T follicular helper cell (primary cell): ENCODE measurements at places on chromosomes 1 and 21.

GRCh38 chr1:6601049-6601922 lies 1.4 kb downstream of the KLHL21 start:
- peak; percentile 65 for DNase-seq

DNA sequence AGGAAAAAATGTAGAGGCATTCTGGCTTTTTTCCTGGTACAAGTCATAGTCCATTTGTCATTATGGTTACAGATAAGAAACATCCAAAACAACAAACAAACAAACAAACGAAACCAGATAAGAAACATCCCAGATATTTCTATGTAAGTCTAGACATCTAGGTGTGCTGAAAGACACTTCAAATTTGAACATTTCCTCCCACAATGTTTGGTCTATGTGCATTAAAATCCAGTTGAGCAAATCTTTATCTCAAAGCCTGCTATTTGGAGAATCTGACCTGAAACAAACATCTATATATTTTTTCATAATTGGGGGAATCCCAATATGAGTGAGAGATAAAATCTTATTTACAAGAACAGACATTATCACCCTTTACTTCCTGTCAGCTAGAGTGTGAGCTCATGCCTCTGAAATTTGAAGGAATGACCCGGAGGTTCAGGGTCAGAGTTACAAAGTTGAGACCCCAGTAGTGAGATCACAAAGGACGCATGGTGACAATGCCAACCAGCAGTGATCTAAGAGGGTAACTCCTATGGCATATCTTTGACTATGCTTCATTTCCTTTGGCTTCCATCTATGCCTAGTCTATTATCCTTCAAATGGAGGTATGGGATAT lies 182.9 kb upstream of the ATP1B1 start:
- no peak for DNase-seq

GRCh38 chr1:45668526-45668925 lies 17.8 kb downstream of the GPBP1L1 start:
- no peak for DNase-seq

DNA sequence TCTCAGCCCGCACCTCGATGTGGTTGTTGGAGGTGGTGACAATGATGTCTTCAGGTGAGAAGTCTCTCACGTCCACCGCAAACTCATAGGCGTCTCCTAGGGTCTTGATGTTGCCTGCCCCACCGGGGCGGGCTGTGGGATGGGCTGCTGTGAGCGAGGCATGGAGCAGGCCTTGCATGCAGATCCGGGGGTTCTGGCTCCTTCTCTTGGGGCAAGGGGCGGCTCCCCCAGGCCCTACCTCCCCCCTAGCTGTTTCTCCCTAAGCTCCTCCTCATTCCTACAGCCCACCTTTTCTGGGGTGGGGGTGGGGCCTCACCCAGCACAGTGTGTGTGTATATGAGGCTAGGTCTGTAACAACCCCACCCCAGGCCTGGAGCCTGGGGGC lies 775 bp downstream of the HSPB7 start:
- no peak for DNase-seq

DNA sequence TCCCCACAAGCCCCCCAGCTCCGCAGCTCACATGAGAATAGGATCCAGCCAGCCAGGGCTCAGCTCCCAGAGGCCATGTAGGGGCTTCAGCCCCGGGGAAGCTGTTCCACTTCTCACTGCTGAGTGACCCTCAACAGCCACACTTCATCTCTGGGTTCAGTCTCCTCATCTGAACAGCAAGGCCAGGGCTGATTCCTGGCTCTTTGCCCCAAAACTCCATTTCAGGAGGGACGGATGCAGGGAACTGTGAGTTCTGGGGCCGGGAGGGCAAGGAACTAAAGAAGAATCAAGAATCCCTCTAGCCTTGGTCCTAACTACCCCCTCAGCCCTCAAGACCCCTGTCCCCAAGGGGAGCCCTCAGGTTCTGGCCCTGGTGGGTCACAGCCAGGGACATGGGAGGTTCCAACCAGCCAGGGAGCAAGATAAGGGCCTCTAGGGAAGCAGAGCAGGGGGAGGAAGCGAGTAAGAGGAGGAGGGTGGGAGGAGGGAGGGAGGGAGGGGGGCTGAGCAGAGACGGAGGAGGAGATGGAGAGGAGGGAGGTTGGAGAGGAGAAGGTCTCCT lies 13.1 kb downstream of the SDC3 start:
- DNase-seq, result no peak

- DNase-seq, result no peak
Measured at GRCh38 chr1:212329105-212329504, 43.9 kb downstream of the PPP2R5A start.

DNA sequence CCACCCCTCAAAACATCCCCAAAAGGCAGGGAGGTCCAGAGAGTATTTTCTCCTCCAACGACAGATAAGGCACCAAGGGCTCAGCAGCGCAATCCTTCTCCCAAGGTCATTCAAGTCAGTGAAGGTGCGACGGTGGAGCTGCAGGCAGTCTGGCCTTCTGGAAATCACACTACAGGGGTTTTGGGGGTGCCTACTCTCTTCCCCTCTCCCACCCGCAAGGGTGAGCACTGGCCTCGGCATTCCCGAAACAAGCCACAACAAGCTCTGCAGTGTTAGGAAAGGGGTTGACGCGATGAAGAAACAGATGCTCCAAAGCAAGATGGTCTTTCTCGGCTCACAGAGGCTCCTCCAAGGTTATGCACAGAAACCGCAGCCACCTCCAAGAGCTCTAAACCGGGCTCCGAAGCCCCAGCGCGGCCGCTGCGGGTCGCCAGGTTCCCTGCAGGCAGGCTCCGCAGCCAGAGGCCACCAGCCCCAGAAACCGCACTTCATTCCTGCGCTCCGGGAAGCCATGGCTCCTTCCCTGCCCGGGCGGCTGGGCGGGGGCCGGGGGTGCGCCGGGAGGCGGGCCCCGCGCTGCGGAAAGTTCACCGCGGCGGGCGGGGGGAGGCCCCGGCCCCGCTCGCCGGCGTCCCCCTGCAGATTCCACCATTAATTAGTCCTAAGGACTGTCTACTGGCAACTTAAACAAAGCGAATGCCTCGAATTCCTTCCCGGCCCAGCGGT lies 1.1 kb downstream of the LUZP1 start:
- DNase-seq, result peak; percentile 32

- no peak for DNase-seq
Measured at GRCh38 chr1:207883660-207884250, 27.2 kb downstream of the CD34 start.

DNA sequence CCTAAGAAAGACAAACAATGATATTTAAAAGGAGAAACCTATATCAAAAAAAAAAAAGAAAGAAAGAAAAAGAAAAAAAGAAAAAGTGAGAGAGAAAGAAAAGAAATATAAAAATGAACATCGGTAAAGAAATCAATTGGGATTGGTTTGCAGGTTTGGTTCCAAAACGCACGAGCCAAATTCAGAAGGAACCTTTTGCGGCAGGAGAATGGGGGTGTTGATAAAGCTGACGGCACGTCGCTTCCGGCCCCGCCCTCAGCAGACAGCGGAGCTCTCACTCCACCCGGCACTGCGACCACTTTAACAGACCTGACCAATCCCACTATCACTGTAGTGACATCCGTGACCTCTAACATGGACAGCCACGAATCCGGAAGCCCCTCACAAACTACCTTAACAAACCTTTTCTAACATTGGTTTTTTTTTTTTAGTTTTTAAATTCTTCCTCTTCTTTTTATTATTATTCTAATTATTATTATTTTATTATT lies 11.7 kb downstream of the LHX9 start:
- DNase-seq, result no peak

DNA sequence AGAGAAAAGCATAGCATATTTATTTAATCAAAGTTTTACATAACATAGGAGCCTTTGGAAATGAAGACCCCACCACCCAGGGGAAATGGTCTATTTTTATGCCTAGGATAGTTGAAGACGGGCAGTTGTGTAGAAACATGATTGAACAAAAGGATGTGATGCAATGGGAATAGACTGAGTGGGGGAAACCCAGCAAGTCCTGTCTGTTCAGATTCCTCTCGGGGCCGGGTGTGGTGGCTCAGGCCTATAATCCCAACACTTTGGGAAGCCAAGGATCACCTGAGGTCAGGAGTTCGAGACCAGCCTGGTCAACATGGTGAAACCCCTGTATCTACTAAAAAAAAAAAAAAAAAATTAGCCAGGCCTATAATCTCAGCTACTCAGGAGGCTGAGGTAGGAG lies 298.3 kb downstream of the MATN1 start:
- DNase-seq, result no peak

DNA sequence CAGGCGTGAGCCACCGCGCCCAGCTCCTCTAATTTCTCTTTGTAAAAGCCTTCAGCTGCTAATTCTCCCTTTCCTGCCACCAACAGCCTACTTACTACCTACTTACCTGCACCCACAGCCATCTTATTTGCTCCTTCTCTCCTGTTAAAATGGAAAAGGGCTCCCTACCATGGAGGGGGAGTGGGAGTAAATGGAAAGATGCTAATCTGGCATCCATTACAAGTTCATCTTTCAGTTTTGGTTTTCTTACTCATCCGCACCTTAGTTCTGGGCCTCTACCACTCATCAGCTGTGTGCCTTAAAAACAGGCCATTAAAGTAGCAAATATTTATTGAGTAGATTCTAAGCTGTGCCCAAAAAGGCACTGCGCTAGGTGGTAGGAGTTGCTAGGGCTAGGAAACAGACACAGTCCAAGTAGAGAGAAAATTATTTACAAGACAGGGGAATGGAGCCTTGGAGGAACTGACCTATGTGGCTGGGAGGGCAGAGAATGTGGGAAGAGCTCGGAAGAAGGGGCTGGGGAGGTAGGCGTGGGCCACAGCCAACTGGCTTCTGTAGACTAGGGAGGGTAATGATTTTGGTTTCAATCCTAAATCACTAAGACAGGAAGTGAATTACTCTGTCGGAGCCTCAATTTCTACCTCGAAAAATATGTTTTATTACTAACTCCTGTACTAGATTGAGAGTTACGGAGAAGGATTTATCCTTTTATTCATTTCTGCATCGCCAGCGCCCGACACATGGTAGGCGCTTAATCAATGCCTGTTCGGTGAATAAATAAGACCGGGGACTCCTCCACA lies 685 bp upstream of the DDI2 start:
- no peak for DNase-seq

GRCh38 chr1:221688488-221688843 lies 53.4 kb downstream of the DUSP10 start:
- no peak for DNase-seq

DNA sequence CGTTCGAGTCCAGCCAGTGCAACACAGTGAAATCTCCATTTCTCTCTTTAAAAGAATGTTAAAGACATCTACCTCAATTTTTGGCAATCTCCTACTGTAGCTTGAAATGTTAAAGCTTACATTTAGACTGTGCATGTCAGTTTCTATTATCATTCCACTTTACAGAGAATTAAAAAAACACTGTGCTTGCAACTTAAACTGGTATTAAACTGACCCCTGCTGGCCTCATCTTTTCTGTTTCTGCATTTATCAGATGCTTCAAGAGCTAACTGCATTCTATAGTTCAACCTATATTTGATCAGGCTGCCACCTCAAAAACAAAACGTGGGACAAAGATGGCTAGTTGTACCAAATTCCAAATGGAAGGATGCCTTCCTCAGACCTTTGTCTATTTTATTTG lies 226.5 kb downstream of the SMYD3 start:
- DNase-seq, result no peak

DNA sequence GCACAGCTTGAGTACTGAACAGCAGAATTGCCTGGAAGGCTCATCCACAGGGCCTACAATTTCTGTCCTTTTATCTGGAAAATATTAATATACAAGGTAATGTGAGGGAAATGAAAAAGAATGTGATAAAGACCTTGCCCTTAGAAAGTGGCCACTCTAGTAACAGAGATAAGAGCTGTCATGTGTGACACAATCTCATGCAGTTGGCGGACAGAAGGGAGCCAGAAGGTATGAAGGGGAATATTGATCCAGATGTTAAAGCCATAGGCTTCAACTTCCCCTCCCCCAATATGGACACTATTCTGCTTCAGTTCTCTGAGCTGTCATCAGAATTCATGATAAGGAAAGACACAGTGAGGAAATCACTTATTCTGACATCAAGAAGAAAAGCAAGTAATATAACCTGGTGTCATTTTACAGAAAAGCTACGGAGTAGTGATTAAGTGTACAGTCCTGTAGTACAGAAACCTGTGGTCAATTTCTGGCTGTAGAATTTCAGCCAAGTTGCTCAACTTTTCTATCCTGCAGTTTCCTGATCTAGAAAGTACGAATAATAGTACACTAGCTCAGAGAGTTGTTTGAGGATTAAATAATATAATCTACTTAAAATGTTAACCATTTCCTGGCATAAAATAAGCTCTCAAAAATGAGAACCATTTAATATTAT lies 572.1 kb downstream of the DPYD start:
- DNase-seq, result no peak

DNA sequence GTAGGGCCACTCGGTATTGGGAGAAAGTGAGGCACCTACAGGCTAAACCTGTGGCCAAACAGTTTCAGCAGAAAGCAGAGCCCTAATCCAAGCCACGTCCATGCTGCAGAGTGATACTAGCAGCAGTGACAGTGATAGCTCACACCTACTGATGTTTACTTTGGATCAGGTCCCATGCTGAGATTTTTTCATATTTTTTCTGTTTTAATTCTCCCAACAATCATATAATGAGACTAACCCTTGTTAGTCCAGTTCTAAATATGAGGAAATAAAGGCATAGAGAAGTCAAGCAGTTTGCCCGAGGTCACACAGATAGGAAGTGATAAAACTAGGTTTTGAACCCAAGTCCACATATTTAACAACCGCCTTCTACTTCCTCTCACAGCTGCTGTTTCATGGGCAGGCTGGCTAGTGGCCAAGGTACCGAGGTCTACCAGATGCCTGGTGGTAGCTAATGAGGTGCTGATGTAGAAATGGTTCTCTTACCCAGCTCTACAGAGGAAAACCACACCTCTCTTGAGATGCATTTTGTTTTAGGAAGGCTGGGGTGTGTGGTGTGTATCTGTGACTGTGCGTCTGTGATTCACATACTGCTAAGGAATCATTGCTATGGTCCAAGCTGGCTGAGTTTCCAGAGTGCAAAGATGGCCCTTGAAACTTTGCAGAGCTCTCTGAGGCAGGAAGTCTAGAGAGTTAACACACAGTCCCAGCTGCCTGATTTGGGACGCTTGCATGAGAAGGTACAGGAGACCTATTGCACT lies 80.3 kb upstream of the ARTN start:
- DNase-seq, result no peak

DNA sequence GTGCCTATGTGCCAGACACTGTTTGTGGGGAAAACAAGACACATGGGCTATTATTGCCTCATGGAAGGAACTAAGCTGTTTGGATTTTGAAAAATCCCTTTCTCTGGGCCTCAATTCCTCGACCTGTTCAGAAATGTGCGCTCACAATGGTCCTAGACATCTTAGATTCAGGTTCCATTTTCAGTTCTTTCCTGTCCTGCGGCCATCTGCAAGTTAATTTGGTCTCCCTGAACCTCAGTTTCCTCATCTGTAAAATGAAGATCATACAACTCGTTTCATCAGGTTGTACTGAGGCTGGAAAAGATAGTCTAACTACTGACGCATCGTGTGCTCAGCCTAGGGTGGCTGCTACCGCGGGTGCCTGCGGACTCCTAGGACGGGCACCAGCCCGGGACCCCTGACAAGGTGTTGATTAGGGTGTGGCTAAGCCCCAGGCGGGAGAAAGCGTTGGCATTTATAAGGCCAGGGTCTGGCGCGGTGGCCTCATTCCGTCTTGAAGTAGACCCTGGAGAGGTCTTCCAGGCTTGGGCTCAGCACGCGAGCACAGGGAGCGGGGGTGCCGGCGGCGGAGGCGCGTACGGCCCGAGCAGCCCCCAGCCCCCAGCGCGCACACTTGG lies 493 bp upstream of the ELOA start:
- DNase-seq, result peak; percentile 0

- peak; percentile 58 for DNase-seq
Measured at GRCh38 chr1:234845097-234845660, 235.2 kb upstream of the IRF2BP2 start.
